ENCODE measurements at places on chromosomes 7 and 10.

GRCh38 chr10:31586723-31587638 lies 268.0 kb downstream of the ZEB1 start:
- DNase-seq: no peak

DNA sequence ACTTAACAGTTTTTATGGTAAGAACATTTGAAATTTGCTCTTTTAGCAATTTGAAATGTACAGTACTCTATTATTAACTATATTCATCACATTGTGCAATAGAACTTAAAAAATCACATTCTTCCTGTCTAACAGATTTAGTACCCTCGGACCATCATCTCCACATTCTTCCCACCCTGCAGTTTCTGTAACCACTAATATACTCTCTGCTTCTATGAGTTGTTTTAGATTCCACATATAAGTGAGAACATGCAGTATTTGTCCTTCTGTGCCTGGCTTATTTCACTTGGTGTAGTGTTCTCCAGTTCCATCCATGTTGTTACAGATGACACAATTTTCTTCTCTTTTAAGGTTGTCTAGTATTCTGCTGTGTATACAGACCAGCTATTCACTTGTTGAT lies 88.9 kb upstream of the SEC61G start:
- no peak for DNase-seq

- DNase-seq: no peak
These were observed 32.6 kb upstream of the NCAPG2 start for GRCh38 chr7:158737064-158737695.

DNA sequence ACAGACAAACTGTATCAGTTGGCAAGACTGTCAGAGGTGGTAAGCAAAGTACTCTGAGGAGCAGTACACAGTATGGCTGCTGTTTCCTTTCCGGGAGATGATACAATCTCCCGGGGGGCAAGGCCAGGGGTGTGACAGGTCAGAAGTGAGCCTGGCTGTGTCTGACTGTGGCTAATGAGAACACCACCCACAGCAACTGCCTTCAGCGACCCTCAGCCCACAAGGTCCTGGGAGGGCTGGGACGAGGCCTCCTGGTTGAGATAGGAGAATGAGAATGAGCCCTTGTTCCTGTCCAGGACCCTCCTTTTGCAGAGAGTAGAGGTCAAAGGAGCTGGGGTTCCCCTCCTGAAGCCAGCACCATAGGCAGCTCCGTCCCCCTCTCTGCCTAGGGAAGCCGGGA lies 421.7 kb downstream of the TCERG1L start:
- DNase-seq: no peak

DNA sequence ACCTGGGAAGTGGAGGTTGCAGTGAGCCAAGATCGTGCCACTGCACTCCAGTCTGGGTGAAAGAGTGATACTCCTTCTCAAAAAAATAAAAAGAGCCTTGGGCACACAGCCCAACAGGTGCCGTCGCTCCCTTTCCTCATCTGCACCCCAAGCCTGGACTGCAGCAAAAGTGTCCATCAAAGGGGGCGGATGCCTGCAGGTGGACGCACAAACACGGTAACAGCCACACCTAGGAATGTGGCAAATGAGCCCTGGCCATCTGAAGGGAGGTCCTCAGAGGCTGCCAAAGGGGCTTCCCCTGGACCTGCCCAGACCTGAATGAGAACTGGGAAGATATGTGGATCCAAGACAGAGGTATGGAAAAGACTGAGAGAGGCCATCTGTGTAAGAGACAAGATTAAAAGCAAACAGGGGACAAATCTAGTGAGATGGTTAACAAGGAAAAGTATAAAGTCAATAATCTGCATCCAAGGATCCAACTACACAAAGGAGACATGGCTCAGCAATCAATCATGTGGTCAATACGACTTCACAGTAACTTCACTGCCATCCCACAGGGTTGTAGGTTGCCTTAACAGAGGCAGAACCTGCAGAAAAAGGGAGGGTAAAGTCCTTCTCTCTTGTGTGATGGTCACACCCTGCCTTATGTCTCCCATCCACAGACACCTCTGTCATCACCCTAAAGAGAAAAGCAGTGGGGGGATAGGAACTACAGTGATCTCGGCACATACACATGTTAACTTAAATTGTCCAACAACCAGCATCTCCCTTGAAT lies 25.4 kb downstream of the DRGX start:
- no peak for DNase-seq

DNA sequence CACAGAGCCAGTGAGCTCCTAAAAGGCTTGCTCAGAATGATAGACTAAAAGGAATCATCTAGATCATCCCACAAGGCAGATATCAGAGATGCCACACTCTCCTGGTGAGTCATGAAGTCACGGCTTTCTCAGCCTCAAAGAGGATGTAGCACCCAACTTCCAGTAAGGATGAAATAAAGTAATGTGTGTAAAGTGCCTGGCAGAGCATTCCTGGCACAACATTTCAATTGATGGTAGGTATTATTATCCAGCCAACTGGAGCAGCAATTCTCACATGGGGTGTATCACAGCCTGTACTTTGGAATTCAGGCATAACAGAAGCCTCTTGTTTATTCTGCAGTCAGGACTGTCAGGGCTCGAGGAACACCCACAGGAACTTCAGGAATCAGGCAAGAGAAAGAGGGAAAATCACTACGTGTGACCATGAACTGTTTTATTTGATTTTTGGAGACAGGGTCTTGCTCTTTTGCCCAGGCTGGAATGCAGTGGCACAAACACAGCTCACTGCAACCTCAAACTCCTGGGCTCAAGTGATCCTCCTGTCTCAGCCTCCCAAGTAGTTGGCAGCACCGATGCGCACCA lies 5.3 kb upstream of the NAT16 start:
- no peak for DNase-seq

- no peak for DNase-seq
These were observed 245.4 kb downstream of the AUTS2 start for GRCh38 chr7:69843653-69844052.

DNA sequence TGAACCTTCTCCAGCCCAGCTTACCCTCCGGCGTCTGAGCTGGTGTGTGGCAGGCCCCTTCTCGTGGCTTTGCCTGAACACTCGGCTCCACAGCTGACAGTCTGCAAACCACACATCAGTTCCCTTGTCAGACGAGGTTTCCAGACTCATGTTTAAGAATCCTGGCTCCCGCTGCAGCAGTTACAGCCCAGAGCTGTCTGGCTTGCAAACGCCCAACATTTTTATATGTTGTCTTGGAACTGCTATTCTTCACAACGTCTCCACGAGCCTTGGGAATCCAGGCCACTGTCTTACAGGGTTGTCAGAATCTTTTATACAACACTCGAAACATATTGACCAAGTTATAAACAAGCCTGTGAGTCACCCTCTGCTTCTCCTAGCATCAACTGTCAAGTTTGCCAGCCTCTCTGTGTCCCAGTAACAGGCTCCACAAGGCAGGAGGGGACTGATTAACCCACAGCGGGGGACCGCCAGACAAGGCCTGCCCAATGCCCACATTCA lies 68.1 kb downstream of the TNS3 start:
- no peak for DNase-seq

DNA sequence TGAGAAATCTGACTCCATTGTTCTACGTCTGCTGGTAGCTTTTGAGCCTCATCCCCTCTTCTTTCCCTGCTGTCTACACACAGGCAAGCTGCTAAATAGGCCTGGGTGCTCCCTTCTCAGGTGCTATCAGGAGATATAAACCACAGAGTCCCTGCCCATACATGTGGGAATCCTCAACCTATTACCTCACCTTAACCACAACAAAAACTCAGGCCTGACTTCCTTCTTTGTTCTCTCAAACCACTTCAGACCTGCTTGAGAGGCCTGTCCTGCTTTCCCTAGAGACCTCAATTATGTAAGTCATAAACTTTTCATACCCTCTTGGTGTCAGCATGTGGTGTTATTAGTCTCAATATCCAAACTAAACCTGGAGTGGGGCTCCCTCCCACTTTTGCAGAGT lies 75.0 kb upstream of the MAGI2 start:
- no peak for DNase-seq

DNA sequence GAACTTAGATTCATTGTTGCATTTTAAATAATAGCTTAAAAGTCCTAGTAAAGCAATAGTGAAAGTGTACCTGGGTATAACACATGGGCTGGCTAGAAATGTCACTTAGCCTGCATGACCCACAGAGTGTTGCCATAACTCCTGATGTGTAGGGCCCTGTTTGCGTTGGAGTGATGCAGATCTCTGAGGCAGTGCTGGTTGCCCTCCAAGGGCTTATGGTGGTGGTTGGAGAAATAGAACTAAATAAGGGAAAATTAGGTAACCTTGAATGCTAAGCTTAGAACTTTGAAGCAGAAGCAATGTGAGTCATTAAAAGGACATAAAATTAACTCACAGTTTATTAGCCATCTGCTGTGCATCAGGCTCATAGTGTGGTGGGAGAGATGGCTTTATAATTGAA lies 105.7 kb downstream of the CCNY start:
- DNase-seq: no peak

DNA sequence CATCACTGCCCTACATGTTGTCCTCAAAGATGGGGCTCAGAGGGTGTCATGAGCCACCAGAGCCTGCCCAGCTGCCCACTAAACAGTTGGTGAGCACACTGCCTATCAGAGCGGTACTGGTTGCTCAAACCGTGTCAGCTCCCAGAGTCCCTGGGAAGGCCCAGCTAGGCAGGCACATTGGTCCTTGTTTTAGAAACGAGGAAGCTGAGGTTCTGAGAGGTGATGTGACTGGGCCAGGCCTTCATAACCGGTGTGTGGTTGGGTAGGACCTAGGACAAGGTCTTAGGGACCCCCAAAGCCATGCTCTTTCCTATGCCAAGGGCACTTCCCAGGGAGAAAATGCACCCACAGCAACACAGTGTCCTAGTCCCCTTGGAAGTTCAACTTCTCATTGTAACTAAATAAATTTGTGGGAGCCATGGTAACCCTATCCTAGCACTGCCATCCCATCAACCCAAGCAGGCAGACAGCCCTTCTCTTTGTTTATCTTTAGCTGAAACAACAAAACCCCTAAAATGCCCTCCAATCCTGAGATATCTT lies 174.7 kb upstream of the PDE1C start:
- no peak for DNase-seq

Measured in NCI-H1092 treated with DMSO at 0.1 percent for 48 hours (cell line).